PC-3 (cell line): ENCODE measurements at places on chromosomes 5 and 9. TPM values are rescaled to one million over a fixed set of nuclear protein-coding genes. Genes with fewer than 3 reads are reported as not detected.

The AHRR gene
- total RNA-seq: 1.6 and 1.9 TPM in 2 replicates

DNA sequence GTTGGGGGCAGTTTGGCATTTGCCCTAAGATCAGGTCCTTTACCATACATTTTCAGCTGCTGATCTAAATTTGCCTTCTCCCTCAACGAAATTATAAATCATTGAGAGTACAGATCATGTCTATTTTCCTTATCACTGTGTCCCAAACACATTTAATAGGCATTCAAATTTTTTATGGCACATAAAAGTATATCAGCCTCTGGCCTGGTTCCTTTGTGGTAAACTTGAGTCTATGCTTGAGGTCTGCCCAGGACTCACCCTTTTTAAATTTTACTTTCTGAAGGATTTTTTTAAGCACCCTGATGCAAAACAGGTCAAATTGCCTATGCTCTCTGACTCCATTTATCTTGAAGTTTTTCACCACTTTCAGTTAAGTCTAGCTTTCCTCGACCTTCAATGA lies 163.6 kb upstream of the GRIN3A start:
- no peak overlapping the region for H3K27ac ChIP-seq
- H3K4me3 ChIP-seq: no peak overlapping the region
- no peaks in the 10 kb centered on the region for H3K36me3 ChIP-seq
- H3K4me1 ChIP-seq: no peaks in the 10 kb centered on the region

The KIF3A gene
- 5.7 and 9.5 TPM in 2 replicates for total RNA-seq

DNA sequence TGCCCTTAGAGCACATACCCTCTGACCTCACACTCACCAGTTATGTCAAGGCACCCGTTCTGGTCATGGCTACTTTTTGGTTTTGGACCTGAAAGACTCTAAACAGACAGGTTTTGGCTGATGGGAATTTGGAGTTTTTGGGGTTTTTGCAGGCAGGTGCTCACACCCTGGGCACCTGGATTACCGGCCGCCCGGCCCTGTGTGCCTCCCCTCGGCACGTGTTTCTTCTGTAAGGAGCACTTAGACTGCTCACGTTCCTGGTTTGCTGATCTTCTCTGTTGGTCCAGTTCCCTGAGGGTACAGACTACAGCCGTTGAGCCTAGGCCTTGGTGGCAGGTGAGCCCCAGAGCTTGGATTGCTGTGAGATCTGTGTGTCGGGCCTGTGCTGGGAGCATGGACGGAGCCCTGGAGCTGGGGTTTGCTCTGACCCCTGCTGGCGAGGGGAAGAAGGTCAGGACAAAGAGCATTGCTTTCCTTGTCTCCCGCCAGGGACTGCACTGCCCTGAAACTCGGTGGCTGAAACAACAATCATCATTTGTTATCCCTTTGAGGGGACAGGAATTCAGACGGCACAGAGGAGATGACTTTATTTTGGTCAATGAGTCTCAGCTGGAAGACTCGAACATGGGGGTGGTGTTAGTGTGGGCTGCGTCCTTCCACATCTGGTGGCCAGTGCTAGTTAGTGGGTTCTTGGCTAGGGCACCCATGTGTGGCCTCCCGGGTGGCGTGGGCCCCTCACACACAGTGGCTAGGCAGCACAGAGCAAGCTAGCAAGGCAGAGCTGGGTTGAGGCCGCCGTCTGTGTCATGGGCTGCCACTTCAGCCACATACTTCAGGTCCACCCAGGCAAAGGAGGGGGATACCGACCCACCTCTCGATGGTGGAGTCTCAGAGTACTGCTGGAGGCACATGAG lies 76.4 kb downstream of the EHMT1 start:
- no peaks in the 10 kb centered on the region for H3K36me3 ChIP-seq
- DNase-seq: peak; percentile 13
- no peak overlapping the region for H3K27ac ChIP-seq
- H3K4me1 ChIP-seq: no peaks in the 10 kb centered on the region
- no peaks in the 10 kb centered on the region for H3K27me3 ChIP-seq

DNA sequence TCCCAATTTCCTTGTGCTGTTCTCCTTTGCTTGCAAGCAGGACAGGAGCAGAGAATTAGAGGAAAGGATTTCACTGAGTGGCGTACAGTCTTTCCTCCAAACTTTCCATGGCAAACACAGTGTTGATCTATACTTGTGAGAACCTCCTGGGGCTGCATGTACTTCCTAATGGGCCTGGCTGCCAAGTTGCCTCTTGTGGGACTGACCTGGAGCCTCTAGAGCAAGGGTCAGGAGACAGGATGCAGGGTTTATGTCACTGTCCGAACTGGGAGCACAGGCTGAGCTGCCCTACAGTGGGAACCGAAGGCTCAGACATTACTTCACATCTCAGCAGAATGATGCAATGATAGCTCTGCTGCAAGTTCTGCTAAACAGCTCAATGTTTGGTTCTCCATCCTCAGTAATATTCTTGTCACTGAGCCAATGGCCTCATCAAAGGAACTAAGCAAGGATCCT lies 102.3 kb downstream of the ENC1 start:
- no peaks in the 10 kb centered on the region for H3K36me3 ChIP-seq
- H3K4me3 ChIP-seq: no peak overlapping the region
- no peak overlapping the region for H3K27ac ChIP-seq
- no peaks in the 10 kb centered on the region for H3K27me3 ChIP-seq
- no peak for DNase-seq

DNA sequence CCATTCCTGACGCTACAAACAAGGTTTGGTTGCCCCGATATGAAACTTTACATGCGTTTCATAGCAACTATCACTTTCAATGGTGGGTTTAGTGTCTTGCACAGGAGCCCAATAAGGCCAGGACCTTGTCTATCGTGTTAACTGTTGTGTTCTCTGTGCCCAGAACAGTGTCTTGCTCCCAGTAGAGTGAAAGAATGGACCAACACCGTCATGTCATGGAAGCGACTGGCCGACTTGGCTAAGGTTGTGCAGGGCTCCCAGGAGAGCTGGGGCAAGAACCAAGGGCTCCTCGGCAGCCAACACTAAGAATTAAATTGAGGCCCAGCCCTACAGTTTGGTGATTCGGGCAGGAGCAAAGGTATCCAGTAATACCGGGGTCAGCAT lies 498 bp upstream of the ARHGEF37 start:
- peak overlapping the region; percentile 69 for H3K4me3 ChIP-seq
- no peak for DNase-seq
- H3K27me3 ChIP-seq: no peaks in the 10 kb centered on the region
- peaks cover 20% of the 10 kb centered on the region for H3K4me1 ChIP-seq
- no peaks in the 10 kb centered on the region for H3K36me3 ChIP-seq
- H3K27ac ChIP-seq: peak overlapping the region; percentile 21

The TSSK1B gene
- 0.33 TPM in 1 of 2 replicates, not detected in the other for total RNA-seq

DNA sequence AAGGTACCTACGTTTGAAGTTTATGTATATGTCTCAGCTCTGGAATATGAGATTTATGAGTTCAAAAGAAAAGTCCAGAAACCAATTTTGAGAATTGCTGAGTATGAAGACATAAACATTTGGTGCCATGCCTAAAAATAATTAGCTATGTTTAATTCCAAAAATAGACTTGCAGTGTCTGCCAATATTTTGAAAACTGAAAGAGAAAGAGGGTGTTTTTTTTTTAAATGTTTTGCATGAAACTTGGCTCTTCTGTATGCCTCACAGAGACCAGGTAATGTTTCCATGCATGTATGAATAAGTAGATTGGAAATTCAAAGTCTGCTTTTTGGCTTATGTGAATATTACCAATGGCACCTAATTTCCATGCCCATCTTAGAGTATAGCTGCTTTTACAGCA lies 634.4 kb upstream of the C9orf72 start:
- no peaks in the 10 kb centered on the region for H3K36me3 ChIP-seq
- H3K27ac ChIP-seq: no peak overlapping the region
- peaks cover 5% of the 10 kb centered on the region; the same call in 1 of the 2 replicates for H3K4me1 ChIP-seq
- H3K27me3 ChIP-seq: no peaks in the 10 kb centered on the region

The PCDHGB5 gene
- 9.0 and 10.3 TPM in 2 replicates for total RNA-seq

DNA sequence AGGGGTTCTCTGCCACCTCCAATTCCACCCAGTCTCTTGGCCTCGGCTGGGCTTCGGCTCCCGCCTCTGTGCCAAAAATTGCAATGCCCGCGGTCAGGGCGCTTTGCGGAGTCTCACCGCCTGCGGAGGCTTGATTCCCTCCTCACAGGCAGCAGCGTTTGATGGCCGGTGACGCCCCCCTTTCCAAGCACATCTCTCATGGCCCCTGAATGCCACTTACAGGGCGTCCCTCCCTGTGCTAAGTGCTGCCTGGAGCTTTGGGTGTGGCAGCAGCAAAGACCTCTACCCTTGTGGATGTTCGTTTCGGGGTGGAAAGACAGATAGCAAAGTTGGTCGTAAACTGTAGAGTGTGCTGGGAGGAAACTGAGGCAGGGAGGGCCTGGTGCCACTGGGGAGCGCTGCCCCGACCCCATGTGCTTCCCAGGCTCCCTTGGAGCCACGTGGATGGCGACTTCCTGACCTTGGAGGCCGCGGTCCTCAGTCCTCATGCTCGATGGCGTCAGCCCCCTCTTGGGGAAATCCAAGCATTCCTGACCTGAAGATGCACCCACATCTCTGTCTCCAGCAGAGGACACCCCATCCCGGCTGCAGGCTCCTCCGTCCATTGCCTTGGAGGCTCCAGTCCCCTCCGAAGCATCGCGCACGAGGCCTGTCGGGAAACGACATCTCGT lies 249.2 kb upstream of the IRX4 start:
- no peaks in the 10 kb centered on the region for H3K36me3 ChIP-seq
- H3K27me3 ChIP-seq: peaks cover 23% of the 10 kb centered on the region; the same call in 1 of the 2 replicates
- peaks cover 7% of the 10 kb centered on the region for H3K4me1 ChIP-seq
- no peak overlapping the region for H3K4me3 ChIP-seq
- no peak for DNase-seq

DNA sequence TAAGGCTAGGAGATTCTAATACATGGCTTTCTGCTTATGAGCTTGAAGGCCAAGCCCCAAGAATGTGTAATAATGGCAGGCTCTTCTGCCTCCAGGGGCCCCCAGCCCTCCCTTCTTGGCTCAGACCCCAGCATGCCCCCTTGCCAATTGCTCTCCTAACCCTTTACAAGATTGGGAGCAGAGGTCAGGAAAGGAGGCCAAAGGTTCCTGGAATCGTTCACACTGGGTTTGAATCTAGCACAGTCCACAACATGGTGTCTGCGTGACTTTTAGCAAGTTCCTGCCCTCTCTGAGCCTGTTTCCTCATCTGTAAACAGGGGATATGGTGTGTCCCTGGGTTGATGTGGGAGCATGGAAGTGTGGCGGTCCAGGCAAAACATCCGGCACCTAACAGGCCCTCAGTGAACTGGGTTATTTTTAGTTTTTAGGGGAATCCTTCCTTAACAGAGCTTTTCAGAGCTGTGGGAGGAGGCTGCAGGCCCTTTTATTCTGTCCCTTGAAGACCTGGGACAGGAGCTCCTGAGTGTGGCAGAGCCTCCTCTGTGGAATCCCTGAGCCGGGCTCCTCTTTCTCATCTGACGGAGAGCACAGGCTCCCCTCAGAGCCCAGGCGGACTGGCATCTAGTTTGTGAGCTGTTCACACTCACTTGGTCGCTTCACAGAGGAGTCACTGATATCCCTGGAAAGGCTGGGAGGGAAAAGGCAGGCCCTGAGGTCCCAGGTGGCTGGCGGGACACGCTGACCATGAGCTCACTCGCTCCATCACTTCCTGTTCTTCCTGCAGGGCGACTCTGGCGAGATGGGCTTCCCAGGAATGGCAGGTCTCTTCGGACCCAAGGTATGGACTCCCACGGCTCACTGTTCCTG lies 23.4 kb upstream of the ORM1 start:
- no peak overlapping the region for H3K27ac ChIP-seq
- H3K4me3 ChIP-seq: no peak overlapping the region
- peaks cover 6% of the 10 kb centered on the region; the same call in 1 of the 2 replicates for H3K36me3 ChIP-seq
- no peak for DNase-seq

The CDO1 gene
- not detected in 2 replicates for total RNA-seq

- no peaks in the 10 kb centered on the region for H3K27me3 ChIP-seq
- DNase-seq: no peak
- no peak overlapping the region for H3K27ac ChIP-seq
- H3K36me3 ChIP-seq: no peaks in the 10 kb centered on the region
- H3K4me1 ChIP-seq: no peaks in the 10 kb centered on the region
- no peak overlapping the region for H3K4me3 ChIP-seq
These were observed 1286.1 kb downstream of the PTPRD start for GRCh38 chr9:9326749-9327148.

The TTC23L gene
- total RNA-seq: 0.84 TPM in 1 of 2 replicates, not detected in the other

- H3K4me1 ChIP-seq: no peaks in the 10 kb centered on the region
- H3K27ac ChIP-seq: no peak overlapping the region
- DNase-seq: no peak
- H3K36me3 ChIP-seq: no peaks in the 10 kb centered on the region
- no peak overlapping the region for H3K4me3 ChIP-seq
These were observed 45.7 kb upstream of the CFAP157 start for GRCh38 chr9:127660886-127661741.

GRCh38 chr5:75509956-75510355 lies 1.5 kb downstream of the CERT1 start:
- no peaks in the 10 kb centered on the region for H3K36me3 ChIP-seq
- H3K27ac ChIP-seq: no peak overlapping the region
- H3K27me3 ChIP-seq: no peaks in the 10 kb centered on the region
- peak; percentile 9 for DNase-seq
- peaks cover 15% of the 10 kb centered on the region for H3K4me1 ChIP-seq

The TAF11L14 gene
- total RNA-seq: not detected in 2 replicates

GRCh38 chr5:133421394-133421793 lies 190.9 kb downstream of the FSTL4 start:
- H3K4me3 ChIP-seq: no peak overlapping the region
- H3K27me3 ChIP-seq: no peaks in the 10 kb centered on the region
- no peaks in the 10 kb centered on the region for H3K36me3 ChIP-seq
- no peak overlapping the region for H3K27ac ChIP-seq
- no peaks in the 10 kb centered on the region for H3K4me1 ChIP-seq

GRCh38 chr9:75850459-75851200 lies 39.8 kb upstream of the PCSK5 start:
- no peaks in the 10 kb centered on the region for H3K27me3 ChIP-seq
- DNase-seq: no peak
- no peak overlapping the region for H3K27ac ChIP-seq
- H3K4me1 ChIP-seq: no peaks in the 10 kb centered on the region
- H3K4me3 ChIP-seq: no peak overlapping the region
- H3K36me3 ChIP-seq: no peaks in the 10 kb centered on the region
